ENCODE measurements at places on chromosomes 7 and 10. TPM values are rescaled to one million over a fixed set of nuclear protein-coding genes. Genes with fewer than 3 reads are reported as not detected.

DNA sequence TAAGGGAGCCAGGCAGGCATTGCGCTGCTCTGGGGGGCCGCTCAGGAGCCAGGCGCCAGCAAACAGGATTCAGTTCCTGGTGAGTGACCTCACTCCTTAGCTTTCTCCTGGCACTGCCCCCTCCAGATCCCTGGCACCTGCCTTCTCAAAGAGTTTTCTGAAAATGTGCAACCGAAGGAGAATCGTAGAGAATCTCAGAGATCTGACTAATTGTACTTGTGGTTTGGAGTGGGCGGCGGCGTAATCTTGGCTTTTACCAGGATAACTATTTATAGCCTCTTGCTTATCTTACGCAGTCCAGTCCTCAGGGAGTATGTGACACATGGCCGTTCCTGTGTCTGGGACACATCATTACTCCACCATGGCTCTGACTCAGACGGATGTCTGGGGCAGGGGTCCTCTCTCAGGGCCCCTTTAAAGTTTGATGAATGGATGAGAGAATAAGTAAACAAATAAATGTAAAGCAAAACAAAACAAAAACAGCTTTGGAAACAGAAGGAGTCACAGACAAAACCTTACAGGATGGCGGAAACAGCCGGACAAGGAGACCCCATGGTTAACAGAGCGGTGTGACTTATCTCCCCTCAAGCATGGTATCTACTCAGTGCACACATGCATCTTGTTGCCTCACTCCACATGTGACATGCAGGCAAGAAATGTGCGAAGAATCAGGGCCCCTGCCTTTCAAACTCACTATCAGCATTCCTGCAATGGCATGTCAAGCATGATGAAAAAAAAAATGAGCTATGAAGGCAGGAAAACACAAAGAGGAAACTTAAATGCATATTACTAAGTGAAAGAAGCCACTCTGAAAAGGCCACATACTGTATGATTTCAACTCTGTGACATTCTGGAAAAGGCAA is 99.7 kb downstream of the TNS3 start:
- H3K4me3 ChIP-seq, result no peak overlapping the region
- H3K27me3 ChIP-seq, result no peaks in the 10 kb centered on the region
- no peaks in the 10 kb centered on the region for H3K36me3 ChIP-seq
- H3K27ac ChIP-seq, result no peak overlapping the region
- peaks cover 52% of the 10 kb centered on the region for H3K4me1 ChIP-seq

GRCh38 chr10:86580521-86580891 is 58.9 kb upstream of the WAPL start:
- no peak overlapping the region for H3K27ac ChIP-seq
- no peaks in the 10 kb centered on the region for H3K27me3 ChIP-seq
- no peak overlapping the region for H3K4me3 ChIP-seq
- peaks cover 6% of the 10 kb centered on the region for H3K4me1 ChIP-seq

GRCh38 chr10:12563489-12563888 is 214.1 kb downstream of the CAMK1D start:
- H3K36me3 ChIP-seq, result no peaks in the 10 kb centered on the region
- no peaks in the 10 kb centered on the region for H3K4me1 ChIP-seq
- H3K27me3 ChIP-seq, result no peaks in the 10 kb centered on the region
- DNase-seq, result no peak
- no peak overlapping the region for H3K4me3 ChIP-seq

DNA sequence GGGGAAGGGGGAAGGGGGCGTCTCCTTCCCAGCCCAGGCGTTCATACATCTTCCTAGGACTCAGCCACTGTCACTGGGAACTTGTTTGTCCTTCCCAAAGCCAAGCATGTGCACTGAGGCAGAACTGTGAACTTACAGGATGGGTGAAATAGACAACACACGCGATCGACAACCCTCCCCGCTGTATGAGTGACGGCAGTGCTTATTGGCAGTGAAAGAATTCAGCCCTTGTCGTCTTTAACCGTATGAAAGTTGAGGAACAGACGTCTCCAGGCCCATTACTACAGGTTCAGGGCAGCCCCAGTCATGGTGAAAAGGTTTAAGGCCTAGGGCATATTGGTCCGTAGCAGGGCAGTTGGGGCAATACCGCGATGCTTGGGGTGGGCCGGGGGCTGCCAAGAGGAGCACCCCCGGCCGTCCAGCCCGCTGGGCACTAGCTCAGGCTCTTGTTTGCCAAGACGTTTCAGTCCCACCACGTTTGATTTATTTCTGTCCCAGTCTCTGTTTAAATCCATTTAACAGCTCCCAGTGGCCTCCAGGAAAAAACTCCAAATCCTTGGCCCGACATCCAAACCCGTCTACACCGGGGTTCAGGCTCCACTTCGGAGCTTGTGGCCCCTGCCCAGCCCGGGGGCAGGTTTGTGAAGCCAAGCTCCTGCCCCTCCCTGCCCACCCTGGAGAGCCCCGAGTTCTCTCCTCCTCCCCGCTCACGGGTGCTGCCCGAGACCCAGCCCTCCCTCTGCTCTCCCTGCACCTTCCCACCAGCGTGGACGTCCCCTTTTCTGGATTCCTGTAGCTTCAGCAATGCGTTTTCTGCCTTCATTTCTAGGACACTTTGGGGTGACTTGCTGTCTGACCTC is 159.8 kb downstream of the DNAJB6 start:
- H3K36me3 ChIP-seq, result no peaks in the 10 kb centered on the region
- H3K27ac ChIP-seq, result no peak overlapping the region
- H3K4me3 ChIP-seq, result no peak overlapping the region
- H3K4me1 ChIP-seq, result no peaks in the 10 kb centered on the region
- no peaks in the 10 kb centered on the region for H3K27me3 ChIP-seq

- H3K4me3 ChIP-seq, result no peak overlapping the region
- no peak for DNase-seq
- no peaks in the 10 kb centered on the region for H3K27me3 ChIP-seq
- no peak overlapping the region for H3K27ac ChIP-seq
- H3K36me3 ChIP-seq, result no peaks in the 10 kb centered on the region
Measured at GRCh38 chr7:38189231-38189938, 11.3 kb downstream of the STARD3NL start.

DNA sequence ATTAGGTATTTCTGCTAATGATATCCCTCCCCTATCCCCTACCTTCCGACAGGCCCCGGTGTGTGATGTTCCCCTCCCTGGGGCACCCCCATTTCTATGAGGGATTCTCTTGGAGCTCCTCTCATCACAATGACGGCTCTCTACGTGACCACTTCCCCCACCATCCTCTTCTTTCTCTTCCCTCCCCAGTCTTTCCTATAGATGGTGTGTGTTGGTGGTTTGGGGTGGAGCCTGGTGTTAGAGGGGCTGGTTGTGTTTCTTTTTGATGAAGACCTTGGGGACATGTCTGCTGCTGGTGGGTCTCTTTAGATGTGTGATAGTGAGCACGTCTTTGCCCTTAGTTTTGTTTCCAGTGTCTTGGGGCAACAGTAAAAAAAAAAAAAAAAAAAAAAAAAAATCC is 28.6 kb downstream of the RPS24 start:
- DNase-seq, result no peak
- no peaks in the 10 kb centered on the region for H3K4me1 ChIP-seq
- H3K27ac ChIP-seq, result no peak overlapping the region
- H3K4me3 ChIP-seq, result no peak overlapping the region
- H3K36me3 ChIP-seq, result no peaks in the 10 kb centered on the region

GRCh38 chr10:102726274-102726673 is 11.8 kb downstream of the SFXN2 start:
- peaks cover 22% of the 10 kb centered on the region for H3K36me3 ChIP-seq
- H3K4me3 ChIP-seq, result no peak overlapping the region
- H3K4me1 ChIP-seq, result no peaks in the 10 kb centered on the region
- no peak for DNase-seq
- no peaks in the 10 kb centered on the region for H3K27me3 ChIP-seq
- H3K27ac ChIP-seq, result no peak overlapping the region

- H3K36me3 ChIP-seq, result peaks cover 17% of the 10 kb centered on the region
- H3K27ac ChIP-seq, result no peak overlapping the region
- no peaks in the 10 kb centered on the region for H3K27me3 ChIP-seq
- no peaks in the 10 kb centered on the region for H3K4me1 ChIP-seq
- H3K4me3 ChIP-seq, result no peak overlapping the region
Measured at GRCh38 chr7:116902867-116903266, 40.5 kb downstream of the CAPZA2 start.

- no peak for DNase-seq
- no peaks in the 10 kb centered on the region for H3K36me3 ChIP-seq
- H3K27me3 ChIP-seq, result no peaks in the 10 kb centered on the region
- H3K4me3 ChIP-seq, result no peak overlapping the region
- no peaks in the 10 kb centered on the region for H3K4me1 ChIP-seq
Measured at GRCh38 chr7:30247541-30248401, 36.6 kb upstream of the ZNRF2 start.

DNA sequence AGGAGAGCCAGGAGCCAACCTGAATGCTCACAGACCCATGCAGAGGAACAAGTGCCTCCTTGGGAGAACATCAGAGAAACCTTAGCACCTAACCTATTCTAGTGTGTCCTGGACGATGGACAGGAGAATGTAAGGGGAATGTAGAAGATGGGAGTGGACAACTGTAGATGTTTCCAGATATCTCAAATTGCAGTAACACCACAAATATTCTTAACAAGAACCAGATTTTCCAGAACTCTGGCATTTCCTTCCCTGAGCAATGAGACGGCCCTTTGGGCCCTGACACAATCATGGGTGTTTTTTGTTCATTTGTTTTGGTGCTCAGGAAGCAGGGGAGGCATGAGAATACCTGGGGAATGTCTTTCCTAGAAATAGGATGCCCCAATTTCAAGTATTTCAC is 196.1 kb upstream of the PRSS1 start:
- DNase-seq, result no peak
- H3K4me1 ChIP-seq, result peaks cover 35% of the 10 kb centered on the region
- H3K27me3 ChIP-seq, result no peaks in the 10 kb centered on the region
- no peak overlapping the region for H3K4me3 ChIP-seq
- H3K36me3 ChIP-seq, result no peaks in the 10 kb centered on the region

GRCh38 chr7:127514499-127514898 is 70.9 kb downstream of the GCC1 start:
- no peaks in the 10 kb centered on the region for H3K36me3 ChIP-seq
- no peak overlapping the region for H3K27ac ChIP-seq
- peaks cover 60% of the 10 kb centered on the region for H3K27me3 ChIP-seq

DNA sequence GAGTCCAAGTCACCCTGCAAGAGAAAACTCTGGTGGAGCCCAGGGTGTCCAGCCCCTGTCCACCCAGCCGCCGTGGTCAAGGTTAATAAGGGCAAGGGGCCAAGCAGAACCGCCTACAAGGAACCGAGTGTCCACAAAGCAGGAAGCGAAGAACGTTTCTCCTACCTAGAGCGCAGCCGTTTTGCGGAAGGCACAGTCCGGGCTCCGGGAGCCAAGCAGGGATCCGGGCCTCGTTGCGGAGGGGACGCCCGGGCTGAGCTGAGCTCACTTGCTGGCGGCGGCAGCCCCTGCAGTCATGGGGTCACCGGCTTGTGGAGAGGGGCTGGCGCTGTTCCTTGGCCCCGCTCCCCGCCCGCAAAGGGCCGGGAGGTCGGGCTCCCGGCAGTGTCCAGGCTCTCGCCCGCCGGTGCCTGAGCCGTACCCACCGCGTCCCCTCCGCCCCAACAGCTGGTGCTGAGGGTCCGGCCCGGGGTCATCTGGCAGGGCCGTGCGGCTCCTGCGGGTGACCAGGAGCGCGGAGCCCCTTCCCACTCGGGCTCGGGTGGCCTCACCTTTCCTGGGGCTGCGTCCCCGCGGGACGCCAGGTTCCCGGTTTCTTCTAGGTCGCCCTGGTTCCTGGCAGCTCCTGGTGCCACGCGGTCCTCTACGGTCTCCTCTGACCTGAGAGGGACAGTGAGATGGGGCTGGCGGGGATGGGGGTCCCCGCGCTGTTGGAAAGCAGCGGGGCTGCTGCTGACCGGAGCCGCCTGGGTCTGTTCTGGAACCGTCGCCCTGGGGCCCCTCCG is 14.0 kb upstream of the ZNF273 start:
- H3K36me3 ChIP-seq, result no peaks in the 10 kb centered on the region
- no peaks in the 10 kb centered on the region for H3K27me3 ChIP-seq
- H3K4me3 ChIP-seq, result no peak overlapping the region

- no peaks in the 10 kb centered on the region for H3K27me3 ChIP-seq
- H3K4me1 ChIP-seq, result peaks cover 23% of the 10 kb centered on the region
- no peak for DNase-seq
- H3K27ac ChIP-seq, result peak overlapping the region; percentile 20
- peaks cover 7% of the 10 kb centered on the region for H3K36me3 ChIP-seq
- H3K4me3 ChIP-seq, result peak overlapping the region; percentile 29
Measured at GRCh38 chr7:99331002-99331401, 5.3 kb downstream of the ARPC1A start.

GRCh38 chr7:27914409-27914808 is 174.4 kb downstream of the TAX1BP1 start:
- no peak overlapping the region for H3K27ac ChIP-seq
- no peak for DNase-seq
- 0 out of 2 replicates have a peak, but pooled peaks cover 2% of the 10 kb centered on the region for H3K4me1 ChIP-seq
- no peaks in the 10 kb centered on the region for H3K27me3 ChIP-seq
- H3K4me3 ChIP-seq, result no peak overlapping the region

- H3K4me1 ChIP-seq, result peaks cover 50% of the 10 kb centered on the region
- H3K4me3 ChIP-seq, result no peak overlapping the region
- no peak overlapping the region for H3K27ac ChIP-seq
Measured at GRCh38 chr10:5587151-5588079, 62.7 kb downstream of the CALML3 start.

- no peak overlapping the region for H3K27ac ChIP-seq
- DNase-seq, result no peak
- H3K27me3 ChIP-seq, result 0 out of 2 replicates have a peak, but pooled peaks cover 10% of the 10 kb centered on the region
- no peak overlapping the region for H3K4me3 ChIP-seq
- no peaks in the 10 kb centered on the region for H3K36me3 ChIP-seq
- H3K4me1 ChIP-seq, result no peaks in the 10 kb centered on the region
Measured at GRCh38 chr10:24313283-24313682, 104.3 kb downstream of the KIAA1217 start.

- no peaks in the 10 kb centered on the region for H3K4me1 ChIP-seq
- H3K27ac ChIP-seq, result no peak overlapping the region
- no peaks in the 10 kb centered on the region for H3K36me3 ChIP-seq
- H3K4me3 ChIP-seq, result no peak overlapping the region
- no peak for DNase-seq
Measured at GRCh38 chr10:11776080-11776479, 33.9 kb downstream of the ECHDC3 start.

RASA4 gene
- 18.3 TPM for total RNA-seq

DPP6 gene
- total RNA-seq, result not detected

MYOF gene
- 250 TPM for total RNA-seq

PRSS1 gene
- 14.6 TPM for total RNA-seq

IRF5 gene
- 16.5 TPM for total RNA-seq

ATP5F1C gene
- 292 TPM for total RNA-seq

WNT8B gene
- not detected for total RNA-seq

ZNF316 gene
- 25.0 TPM for total RNA-seq

PRSS37 gene
- not detected for total RNA-seq

ACTR3C gene
- total RNA-seq, result 2.0 TPM

ZNF736 gene
- 0.15 TPM for total RNA-seq

Data from HCT116 (cell line).